ENCODE measurements at places on chromosomes 1 and 21.

- no peak for ATAC-seq
These were observed 228.1 kb upstream of the CAMK1G start for GRCh38 chr1:209355415-209355814.

DNA sequence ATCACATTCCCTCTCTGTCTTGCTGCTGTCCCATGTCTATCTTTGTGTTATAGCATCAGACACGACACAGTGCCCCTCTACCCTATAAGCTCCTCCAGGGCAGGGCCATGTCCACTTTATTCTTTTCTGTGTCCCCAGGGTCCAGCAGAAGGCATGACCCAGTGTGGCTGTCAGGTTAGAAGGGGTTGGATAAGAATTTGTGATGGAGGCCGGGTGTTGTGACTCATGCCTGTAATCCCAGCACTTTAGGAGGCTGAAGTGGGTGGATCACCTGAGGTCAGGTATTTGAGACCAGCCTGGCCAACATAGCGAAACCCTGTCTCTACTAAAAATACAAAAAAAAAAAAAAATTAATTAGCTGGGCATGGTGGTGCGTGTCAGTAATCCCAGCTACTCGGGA, 26.3 kb upstream of the RNF19B start:
- ATAC-seq: no peak

DNA sequence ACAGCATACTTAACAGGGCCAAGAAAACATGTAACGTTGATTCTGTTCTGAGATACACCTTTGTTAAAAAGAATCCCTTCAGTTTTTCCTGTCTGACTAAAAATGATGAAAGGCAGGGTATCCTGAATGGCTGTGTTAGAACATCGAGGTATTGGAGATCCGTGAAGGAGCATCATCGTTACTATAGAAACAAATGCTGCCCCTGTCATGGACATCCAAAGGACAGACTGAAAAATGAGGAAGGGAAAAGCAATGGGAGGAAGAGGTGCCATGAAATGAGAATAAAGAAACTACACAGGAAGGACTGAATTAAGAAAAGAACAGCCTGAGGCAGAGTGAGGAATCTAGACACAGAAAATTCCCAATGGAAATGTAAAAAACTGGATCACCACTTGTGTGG, 257.9 kb downstream of the PDE4B start:
- ATAC-seq: no peak

DNA sequence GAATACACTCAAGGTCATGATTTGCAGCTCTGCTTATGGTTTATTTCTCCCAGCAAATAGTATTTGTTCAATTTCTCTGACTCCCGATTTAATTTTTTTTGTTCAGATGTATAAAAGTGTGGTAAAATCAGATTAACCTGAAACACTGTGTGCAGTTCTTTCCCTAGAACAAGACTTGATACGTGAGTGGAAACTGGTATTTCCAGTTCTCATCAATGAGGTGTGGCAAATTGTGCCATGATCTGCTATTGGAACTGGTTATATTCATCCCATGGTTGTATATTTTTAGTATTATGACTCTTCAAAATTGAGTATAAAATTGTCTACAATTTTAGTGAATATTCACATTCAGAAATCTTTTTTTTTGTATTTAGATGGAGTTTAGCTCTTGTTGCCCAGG, 76.8 kb upstream of the IVNS1ABP start:
- ATAC-seq: no peak

DNA sequence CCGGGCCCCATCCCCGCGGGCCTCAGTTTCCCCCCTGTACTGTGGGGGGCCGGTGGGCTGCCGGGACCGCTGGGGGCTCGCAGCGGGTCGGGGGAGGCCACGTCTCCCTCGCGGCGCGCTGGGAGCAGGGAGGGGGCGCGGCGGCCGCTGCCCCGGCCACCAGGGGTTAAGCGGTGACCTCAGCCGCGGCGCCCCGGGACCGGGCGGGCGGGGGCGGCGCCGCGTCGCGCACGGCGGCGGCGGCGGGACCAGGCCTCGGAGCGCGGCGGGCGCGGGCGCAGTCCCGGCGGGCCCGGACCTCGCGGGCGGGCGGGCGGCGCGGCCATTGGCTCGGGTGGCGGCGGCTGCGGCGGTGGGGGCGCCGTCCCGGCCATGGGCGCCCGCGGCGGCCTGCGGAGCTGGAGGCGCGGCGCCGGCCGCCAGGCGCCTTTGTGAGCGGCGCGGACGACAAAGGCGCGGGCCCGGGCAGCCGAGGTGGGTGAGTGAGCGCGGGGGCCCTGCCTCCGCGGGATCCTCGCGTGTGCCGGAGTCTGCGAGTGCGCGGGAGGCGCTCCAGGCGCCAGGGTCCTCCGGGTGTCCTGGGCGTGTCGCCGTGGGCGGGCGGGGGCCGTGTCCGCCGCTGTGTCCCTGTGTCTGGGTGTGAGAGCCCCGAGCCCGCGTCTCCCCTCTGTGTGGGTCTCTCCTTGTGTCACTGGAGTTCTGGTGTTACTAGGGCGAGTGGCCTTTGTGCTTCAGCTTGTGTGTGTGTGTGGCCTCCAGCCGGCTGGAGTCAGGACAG, at the start of gene ARHGEF10L:
TSS of gene ARHGEF10L (plus strand) at position 222 of the 778 bp plus-strand sequence. CDS start 40,898 bp downstream, outside the sequence.
- no peak for ATAC-seq

DNA sequence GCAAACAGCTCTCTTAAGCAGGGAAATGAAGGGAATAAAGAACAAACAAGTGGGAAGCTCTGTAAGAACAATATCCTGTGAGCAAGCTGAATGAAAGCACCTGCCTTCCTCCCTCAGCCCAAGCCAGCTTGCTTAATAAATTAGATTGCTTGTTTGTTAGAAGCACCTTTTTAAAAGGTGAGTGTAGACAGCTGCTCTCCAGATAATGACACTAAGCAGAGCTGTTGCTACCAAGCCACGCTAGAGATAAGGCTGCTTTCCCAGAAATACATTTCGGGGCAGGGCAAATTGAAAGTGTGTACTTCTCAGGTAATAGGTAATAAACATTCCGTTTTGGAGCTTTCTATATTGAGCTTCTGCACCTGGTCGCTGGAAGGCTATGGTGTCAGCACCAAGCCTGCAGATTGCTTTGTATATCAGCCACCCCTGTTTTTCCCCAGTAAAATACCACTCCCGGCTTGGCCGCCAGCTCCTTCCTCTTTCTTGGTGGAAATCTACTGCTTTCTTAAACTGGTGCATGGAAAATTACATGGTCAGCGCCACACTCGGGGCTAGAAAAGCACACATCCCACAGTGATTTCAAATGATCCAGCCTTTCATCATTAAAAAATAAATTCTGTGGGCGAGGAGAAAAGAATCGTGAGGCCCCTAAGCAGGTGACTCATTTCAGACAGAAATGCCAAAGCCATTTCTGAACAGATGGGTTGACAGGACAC, 151.3 kb downstream of the ETS2 start:
- ATAC-seq: no peak

- ATAC-seq: no peak
These were observed 30.6 kb downstream of the EPS15 start for GRCh38 chr1:51488372-51489050.

GRCh38 chr1:65341381-65341780, 32.0 kb downstream of the DNAJC6 start:
- no peak for ATAC-seq

DNA sequence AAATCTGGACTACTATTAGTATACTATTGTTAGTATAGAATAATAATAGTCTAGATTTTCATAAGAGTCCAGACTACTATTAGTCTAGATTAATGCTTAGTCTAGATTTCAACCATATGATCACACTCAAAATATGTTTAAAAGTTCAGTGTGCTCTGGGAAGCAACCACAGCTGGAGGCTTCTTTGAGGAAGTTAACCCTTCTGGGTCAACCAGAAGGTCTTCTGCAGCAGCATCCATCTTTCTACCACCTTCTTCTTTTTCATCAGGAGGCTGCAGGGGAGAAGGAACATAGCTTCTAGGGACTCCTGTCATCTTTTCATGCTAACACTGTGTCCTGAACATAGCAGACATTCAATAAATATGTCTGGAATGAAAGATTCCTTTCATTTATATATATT, 51.2 kb upstream of the DNAJC6 start:
- ATAC-seq: no peak

GRCh38 chr1:227816750-227817446, 1.4 kb downstream of the PRSS38 start:
- no peak for ATAC-seq

- ATAC-seq: no peak
These were observed 13.9 kb upstream of the TMEM222 start for GRCh38 chr1:27307874-27308598.

DNA sequence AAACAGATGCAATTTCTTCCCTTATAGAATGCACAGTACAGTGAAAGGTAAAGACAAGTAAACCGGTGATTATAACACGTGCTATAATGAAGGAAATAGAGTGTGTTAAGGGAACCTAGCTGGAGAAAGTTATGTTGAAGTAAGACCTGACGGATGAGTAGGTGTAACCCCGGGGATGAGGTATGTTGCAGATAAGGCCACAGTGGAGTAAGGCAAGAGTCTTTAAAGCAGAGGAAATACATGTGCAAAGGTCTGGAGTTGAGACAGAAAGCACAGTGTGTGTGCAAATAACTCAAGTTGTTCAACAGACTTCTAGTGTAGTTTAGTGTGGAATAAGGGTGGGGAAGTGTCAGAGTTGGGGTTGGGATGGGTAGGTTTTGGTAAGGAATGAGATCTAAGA, 2.9 kb downstream of the DBT start:
- ATAC-seq: no peak

DNA sequence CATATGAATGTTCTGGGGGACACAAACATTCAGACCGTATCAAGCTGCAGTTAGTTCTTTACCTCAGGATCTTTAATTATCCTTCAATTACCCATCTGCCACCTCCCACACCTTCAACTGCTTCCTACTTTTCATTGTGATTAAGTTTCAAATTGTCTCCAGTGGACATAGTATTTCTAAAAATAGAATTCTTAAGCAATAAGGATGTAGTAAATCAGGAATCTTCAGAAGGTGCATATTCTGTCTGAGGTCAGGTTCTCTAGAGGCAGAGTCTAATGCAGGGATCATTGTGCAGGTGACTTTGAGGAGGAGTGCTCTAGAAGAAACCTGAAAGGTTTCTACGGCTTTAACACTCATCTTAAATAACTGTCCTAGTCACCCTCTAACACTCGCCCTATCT, 102.6 kb upstream of the PPP2R5A start:
- no peak for ATAC-seq

GRCh38 chr21:41166884-41167283, 1.1 kb upstream of the BACE2 start:
- no peak for ATAC-seq

- ATAC-seq: no peak
These were observed 297.0 kb downstream of the GPATCH2 start for GRCh38 chr1:217333939-217334338.

- no peak for ATAC-seq
These were observed 393 bp downstream of the ELAPOR1 start for GRCh38 chr1:109114342-109114674.

DNA sequence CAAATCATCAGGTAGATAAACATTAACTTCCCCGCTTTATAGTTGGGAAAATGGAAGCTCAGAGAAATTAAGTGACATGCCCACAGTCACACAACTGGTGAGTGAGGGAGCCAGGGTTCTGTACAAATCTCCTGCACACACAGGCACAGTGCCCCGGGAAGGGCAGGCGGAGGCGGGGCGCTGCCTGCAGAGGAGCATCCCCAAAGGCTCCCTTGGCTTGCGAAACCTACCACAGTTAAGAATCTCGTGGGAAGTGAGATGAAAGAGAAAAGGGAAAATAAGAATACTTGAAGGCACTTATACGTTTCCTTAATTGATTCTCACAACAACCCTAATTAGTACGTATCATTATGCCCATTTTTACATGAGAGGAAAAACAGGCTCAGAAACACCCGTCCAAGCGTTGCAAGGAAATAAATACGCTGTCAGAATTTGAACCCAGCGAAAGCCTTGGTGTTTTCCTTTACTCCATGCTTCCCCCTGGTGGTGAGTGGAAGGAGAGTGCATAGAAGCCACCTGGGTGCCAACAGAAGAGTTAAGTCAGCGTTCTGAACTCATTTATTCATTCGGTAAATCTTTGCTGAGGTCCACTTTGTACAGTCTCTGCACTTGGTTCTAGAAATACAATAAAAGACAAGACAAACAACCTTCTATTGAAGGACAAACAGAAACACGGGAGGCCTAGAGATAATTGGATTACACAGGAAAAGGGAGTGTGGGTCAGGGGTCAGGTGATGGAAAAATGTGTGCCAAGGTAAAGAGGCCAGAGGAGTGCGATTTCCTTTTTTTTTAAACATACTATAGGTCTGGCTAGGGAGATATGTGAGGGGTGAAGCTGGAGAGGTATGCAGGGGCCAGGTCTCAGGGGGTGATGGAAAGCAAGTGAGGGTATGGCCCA, 28.4 kb downstream of the ACP6 start:
- ATAC-seq: no peak

- no peak for ATAC-seq
These were observed 154.6 kb downstream of the C1orf94 start for GRCh38 chr1:34331020-34331926.

- no peak for ATAC-seq
These were observed 70.7 kb downstream of the PRRX1 start for GRCh38 chr1:170734412-170735175.

GRCh38 chr1:53163291-53163768, 20.9 kb upstream of the SLC1A7 start:
- no peak for ATAC-seq

DNA sequence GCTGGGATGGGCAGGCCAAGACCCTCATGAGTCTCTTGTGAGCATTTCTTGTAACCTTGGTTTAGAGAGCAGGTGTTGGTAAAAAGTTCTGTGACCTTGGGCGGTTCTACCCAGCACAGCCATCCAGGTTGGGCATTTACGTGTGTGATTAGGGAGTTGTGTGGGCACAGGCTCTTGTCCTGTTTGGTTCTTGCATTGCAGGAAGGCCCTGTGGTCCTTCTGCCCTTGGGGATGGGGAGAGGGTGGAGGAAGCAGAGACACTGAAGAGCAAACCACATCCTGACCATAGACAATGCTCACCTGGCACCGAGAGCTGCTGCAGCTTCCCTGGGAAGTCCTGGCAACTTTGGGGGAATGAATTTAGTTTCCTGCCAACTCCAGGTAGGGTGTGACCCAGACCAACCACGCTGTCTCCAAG, 25.6 kb downstream of the RNF187 start:
- ATAC-seq: no peak

GRCh38 chr1:180309338-180309737, 79.3 kb downstream of the LHX4 start:
- no peak for ATAC-seq

GRCh38 chr1:85992791-85993190, 163.8 kb downstream of the COL24A1 start:
- ATAC-seq: no peak

- ATAC-seq: no peak
These were observed 25.0 kb downstream of the RGS4 start for GRCh38 chr1:163094182-163094581.

DNA sequence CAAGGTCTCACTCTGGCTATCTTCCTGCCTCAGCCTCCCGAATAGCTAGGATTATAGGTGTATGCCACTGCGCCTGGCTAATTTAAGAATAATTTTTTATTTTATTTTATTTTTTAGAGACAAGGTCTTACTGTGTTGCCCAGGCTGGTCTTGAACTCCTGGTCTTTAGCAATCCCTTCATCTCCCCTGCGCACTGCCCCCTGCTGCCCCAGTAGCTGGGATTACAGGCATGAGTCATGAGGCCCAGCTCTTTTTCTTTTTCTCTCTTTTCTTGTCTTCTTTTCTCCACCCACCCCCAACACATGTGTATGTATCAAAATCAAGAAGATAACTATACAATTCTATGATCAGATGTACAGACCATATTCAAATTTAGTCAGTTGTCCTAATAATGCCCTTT, 87.2 kb downstream of the PEX14 start:
- ATAC-seq: peak; percentile 17
